Activated CD4-positive, alpha-beta T cell treated with anti-CD3 and anti-CD28 coated beads for 36 hours (primary cell): ENCODE measurements at places on chromosomes 16 and 17. TPM values are rescaled to one million over a fixed set of nuclear protein-coding genes. Genes with fewer than 3 reads are reported as not detected.

DNA sequence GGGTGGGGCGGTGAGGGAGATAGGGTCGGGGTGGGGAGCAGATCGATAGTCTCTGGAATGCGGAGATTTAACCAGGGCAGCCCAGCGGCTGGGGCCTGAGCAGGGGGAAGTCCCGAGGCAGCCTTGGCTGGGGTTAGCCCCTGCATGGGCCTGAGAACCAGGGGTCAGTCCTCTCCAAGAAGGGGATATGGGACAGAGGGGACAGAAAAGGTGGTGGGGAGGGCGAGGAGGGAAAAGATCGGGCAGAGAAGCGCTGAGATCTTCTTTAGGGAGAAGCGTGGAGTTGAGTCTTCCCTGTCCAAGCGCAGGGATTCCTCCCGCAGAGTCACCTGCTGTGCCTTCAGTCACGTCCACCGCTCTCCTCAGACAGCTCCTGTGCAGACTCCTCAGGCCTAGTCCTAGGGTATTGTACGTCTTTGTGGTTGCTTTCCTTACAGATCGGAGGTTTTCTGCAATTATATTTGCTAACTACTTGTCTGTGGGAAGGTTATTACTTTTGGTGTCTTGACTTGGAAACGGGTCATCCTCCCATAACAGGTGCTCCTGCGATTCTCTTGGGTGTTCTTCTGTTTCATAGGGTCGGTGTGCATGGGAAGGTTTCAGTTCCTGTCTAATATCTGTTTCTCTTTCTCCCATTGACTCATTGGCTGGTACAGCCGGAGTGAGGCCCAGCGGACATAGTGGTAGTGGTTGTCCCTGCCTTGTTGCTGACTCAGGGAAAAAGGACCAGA is 952 bp downstream of the CD300A start:
- DNase-seq: peak; percentile 25
- no peaks in the 10 kb centered on the region for H3K27me3 ChIP-seq
- no peak overlapping the region for H3K4me3 ChIP-seq

RGS11 gene
- total RNA-seq: 0.12 TPM

- no peak for DNase-seq
- no peak overlapping the region for H3K27ac ChIP-seq
- H3K27me3 ChIP-seq: no peaks in the 10 kb centered on the region
- peaks cover 7% of the 10 kb centered on the region for H3K36me3 ChIP-seq
- no peak overlapping the region for H3K4me3 ChIP-seq
These were observed 6.6 kb downstream of the GID4 start for GRCh38 chr17:18045691-18046350.

RBFOX1 gene
- total RNA-seq: not detected

MYO1C gene
- total RNA-seq: 24.1 TPM

ABCA8 gene
- total RNA-seq: not detected

- no peaks in the 10 kb centered on the region for H3K36me3 ChIP-seq
- H3K27ac ChIP-seq: no peak overlapping the region
- peaks cover 9% of the 10 kb centered on the region for H3K27me3 ChIP-seq
- no peak overlapping the region for H3K4me3 ChIP-seq
These were observed 50.5 kb downstream of the ASIC2 start for GRCh38 chr17:33242375-33243124.

- DNase-seq: peak; percentile 43
- peaks cover 26% of the 10 kb centered on the region for H3K27me3 ChIP-seq
- no peak overlapping the region for H3K27ac ChIP-seq
- H3K4me3 ChIP-seq: peak overlapping the region; percentile 66
- no peaks in the 10 kb centered on the region for H3K36me3 ChIP-seq
These were observed 800 bp downstream of the PLEKHH3 start for GRCh38 chr17:42675965-42676423.

DNA sequence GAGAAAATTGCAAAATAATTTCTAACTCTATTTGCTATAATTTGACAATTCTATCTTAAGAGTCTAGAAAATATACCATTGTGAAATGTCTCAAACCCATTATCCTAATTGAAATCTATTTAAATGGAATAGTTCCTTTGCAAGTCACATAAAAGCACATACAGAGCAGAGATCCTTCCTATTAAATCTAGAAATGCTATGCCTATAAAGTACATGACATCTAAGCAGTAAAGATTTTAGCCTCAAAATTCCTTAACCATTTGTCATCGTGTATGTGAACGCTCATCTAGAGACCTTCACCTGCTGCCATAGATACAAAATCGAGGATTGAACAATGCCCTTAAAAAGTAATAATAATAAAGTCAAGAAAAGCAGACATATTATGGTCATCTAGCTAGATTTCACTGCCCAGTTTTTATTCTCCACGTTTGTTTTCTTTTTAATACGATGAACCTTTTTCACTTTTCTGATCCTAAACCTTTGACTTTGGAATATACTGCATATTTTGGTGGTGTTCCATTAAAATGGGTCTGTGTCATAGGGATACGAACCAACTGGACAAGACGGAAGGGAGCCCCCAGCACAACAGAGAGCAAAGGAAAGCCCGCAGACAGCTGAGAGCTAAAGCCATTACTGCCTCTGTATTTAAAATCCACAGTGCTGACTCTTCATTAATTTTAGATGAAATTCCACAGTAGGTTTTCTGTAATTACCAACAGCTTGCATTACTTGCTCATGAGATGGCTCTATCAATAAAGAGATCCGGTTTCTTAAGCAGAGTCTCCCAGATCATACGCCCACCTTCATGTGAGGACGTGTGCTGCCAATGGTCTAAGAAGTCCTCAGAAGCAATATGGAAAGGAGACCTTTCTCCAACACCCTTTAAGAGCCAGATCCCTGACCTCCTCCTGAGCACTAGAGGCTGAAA is 17.6 kb downstream of the TEX2 start:
- H3K27me3 ChIP-seq: no peaks in the 10 kb centered on the region
- peaks cover 14% of the 10 kb centered on the region for H3K4me1 ChIP-seq
- no peak overlapping the region for H3K4me3 ChIP-seq

DNA sequence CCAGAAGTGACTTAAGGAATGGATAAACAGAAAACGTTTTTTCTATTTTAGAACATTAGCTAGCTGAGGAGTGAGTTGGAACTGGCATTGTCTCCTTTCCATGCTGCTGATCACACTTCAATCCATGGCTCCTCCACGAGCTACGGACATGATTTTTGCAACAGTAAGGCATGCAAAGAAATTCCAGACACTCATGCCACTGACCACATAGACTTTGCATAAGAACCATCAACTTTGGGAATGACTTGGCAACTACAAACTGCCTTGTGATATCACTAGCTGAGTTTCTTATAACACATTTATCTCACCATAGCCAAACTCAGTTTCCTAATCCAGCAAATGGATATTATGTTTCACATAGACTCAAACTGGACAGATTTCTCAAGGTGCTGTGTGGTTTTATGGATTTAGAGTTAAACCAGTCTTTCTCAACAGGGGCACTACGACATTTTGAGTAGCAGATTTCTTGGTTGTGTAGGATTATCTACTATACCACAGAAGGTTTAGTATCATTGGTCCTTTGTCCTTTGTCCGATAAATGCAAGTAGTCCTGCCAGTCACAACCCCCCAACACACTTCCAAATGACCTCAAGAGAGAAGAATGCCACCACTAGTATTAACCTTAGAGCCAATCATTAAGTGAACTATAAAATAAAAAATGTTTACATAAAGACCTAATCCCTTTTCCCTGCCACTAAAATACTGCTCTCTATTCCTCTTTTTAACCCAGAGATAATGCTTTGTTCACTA is 48.3 kb upstream of the C17orf78 start:
- no peaks in the 10 kb centered on the region for H3K27me3 ChIP-seq
- H3K4me1 ChIP-seq: no peaks in the 10 kb centered on the region
- H3K36me3 ChIP-seq: peaks cover 39% of the 10 kb centered on the region
- no peak overlapping the region for H3K27ac ChIP-seq
- no peak overlapping the region for H3K4me3 ChIP-seq

DNA sequence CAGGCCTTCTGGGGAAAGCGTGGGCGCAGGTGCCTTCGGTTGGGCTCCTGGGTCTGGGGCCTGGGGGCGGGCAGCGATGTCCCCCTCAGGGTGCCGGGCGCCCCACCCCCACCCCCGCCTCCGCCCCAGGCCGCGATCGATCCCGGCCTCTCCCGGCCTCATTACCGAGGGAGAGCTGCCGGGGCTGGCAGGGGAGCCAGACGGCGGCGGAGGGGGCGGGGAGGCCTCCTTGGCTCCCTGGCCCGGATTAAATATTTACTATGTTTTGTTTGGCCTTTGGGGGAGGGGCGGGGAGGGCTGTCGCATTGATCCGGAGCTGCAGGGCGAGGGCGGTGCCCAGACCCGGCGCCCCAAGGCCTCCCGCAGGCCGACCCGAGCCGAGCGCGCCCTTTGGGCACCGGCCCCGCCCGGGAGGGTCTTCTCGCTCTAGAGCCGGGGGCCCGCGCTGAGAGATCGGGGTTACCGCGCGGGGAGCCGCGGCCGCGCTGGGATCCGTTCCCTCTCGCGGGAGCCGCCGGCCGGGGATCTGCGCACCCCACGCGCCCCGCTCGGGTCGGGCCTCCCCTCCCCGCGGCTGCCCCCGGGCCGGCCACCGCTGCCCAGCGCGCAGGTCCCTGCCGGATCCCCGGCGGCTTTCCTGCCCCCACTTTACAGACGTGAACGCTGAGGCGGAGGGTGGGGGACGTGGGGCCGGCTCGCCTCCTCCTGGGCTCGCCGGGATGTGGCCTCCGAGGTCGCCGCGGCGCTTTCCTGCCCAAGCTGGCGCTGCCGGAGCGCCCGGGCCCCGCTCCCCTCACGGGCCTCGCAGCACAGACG is 27.0 kb downstream of the RTN4RL1 start:
- no peak overlapping the region for H3K4me3 ChIP-seq
- H3K36me3 ChIP-seq: no peaks in the 10 kb centered on the region
- H3K4me1 ChIP-seq: no peaks in the 10 kb centered on the region

DNA sequence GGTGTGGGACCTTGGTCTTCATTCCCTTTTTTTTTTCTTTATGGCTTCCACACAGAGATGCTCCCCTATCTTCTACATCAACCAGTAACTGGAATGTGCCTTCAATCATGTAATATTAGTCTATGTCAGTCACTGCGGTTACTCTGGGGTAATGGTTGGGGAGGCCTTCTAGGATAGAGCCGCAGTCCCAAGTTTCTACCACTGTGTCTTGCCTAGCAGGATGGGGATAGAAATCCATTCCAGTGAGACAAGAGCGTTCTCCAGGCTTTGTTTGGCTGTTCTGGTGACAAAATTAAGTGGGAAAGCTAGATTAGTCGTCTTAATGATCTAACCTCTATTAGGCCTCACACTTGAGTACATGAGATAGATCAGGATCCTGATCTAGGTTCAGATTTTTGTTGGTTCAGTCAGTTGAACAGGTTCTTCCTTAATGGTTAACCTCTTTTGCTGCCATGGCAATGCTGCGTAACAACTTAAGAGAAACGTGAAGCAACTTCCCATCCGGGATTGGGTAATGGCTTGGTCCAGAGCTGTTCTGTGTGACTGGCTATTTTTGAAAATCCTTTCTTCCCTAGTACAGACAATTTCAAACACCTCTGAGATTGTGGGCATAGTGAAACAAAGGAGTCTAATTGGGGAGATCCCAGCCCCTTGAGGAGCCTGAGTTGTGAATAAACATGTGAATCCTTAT is 8.7 kb downstream of the MSL1 start:
- peaks cover 11% of the 10 kb centered on the region for H3K4me1 ChIP-seq
- H3K27me3 ChIP-seq: no peaks in the 10 kb centered on the region
- no peak for DNase-seq
- H3K36me3 ChIP-seq: peaks cover 70% of the 10 kb centered on the region
- no peak overlapping the region for H3K4me3 ChIP-seq
- peak overlapping the region; percentile 62 for H3K27ac ChIP-seq

DNA sequence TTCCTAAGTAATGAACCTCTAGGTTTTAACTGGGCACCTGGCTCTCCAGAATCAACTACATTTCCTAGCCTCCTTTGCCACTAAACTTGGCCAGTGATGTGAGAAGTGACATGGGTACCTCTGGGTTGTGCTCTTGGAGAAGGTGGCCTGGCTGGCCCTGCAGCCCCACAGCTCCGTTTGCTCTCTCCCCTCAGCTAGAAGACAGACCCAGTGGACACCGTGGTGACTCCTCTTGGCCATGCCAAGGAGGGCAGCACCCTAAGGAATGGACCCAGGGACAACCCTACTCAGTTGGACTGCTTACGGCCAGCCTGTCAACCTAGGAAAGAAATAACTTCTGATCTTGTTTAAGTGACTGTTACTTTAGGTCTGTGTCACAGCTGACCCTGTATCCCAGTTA is 151.4 kb downstream of the TMEM132E start:
- no peaks in the 10 kb centered on the region for H3K36me3 ChIP-seq
- H3K4me1 ChIP-seq: no peaks in the 10 kb centered on the region
- H3K27me3 ChIP-seq: peaks cover 4% of the 10 kb centered on the region
- no peak overlapping the region for H3K4me3 ChIP-seq
- no peak for DNase-seq

DNA sequence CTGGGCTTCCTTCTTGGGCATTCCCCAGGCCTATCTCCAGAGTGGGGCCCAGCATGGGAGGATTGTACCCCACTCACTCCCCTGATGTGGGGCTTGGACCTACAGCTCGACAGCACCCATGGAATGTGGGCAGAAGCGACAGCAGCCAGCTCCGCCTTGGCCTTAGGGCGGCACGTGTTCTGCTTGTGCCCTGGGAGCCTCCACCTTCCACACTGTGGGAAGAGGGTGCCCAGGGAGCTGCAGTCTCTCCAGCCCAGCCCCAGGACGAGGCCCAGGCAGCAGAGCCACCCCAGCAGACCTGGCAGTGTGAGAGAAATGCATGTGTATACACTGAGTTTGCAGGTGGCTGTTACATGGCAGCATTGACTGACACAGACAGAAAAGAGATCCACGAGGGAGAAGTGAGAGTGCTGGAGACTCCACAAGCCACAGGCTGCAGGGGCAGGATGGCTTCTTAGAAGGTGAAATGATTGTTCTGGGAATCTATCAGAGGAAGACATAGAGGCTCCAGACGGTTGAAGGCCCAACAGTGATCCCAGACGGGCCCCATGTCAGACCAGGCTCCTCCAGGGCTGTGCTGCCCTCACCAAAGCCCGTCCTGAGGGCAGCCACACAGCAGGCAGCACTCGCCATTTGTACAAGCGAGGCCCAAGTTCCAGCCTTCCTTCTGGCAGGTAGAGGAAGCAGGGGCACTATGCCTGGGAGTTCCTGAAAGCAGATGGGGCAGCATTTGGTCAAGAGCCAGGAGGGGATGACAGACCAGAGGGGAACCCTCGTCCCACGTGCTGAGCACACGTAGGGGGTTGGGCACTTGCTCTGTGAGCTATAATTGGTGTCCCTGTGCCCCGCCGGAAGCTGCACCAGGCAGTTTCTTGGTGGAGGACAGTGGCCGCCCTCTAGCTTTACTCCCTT is 2.8 kb upstream of the DNASE1 start:
- no peaks in the 10 kb centered on the region for H3K27me3 ChIP-seq
- H3K36me3 ChIP-seq: peaks cover 7% of the 10 kb centered on the region
- H3K4me1 ChIP-seq: no peaks in the 10 kb centered on the region
- no peak overlapping the region for H3K27ac ChIP-seq

SYCE1L gene
- 7.1 TPM for total RNA-seq

GRCh38 chr16:12798846-12799245 is 4.8 kb downstream of the CPPED1 start:
- no peak overlapping the region for H3K27ac ChIP-seq
- H3K27me3 ChIP-seq: no peaks in the 10 kb centered on the region
- no peak for DNase-seq
- no peak overlapping the region for H3K4me3 ChIP-seq
- peaks cover 23% of the 10 kb centered on the region for H3K4me1 ChIP-seq

GRCh38 chr16:23024044-23024443 is 125.2 kb downstream of the USP31 start:
- no peaks in the 10 kb centered on the region for H3K4me1 ChIP-seq
- no peak for DNase-seq
- H3K27me3 ChIP-seq: peaks cover 13% of the 10 kb centered on the region
- H3K4me3 ChIP-seq: no peak overlapping the region
- H3K27ac ChIP-seq: no peak overlapping the region

KRTAP1-5 gene
- total RNA-seq: not detected

UTS2R gene
- total RNA-seq: not detected
